ENCODE measurements at places on chromosomes 2 and 18. TPM values are rescaled to one million over a fixed set of nuclear protein-coding genes. Genes with fewer than 3 reads are reported as not detected.

GRCh38 chr18:51011709-51012108 lies 18.3 kb upstream of the SMAD4 start:
- DNase-seq: no peak
- peaks cover 7% of the 10 kb centered on the region for H3K36me3 ChIP-seq
- no peak overlapping the region for H3K4me3 ChIP-seq
- no peaks in the 10 kb centered on the region for H3K4me1 ChIP-seq
- no peak overlapping the region for H3K27ac ChIP-seq

GRCh38 chr18:58253318-58253717 lies 209.3 kb downstream of the NEDD4L start:
- H3K27me3 ChIP-seq: no peaks in the 10 kb centered on the region
- no peaks in the 10 kb centered on the region for H3K36me3 ChIP-seq
- no peak for DNase-seq
- no peak overlapping the region for H3K4me3 ChIP-seq
- no peaks in the 10 kb centered on the region for H3K4me1 ChIP-seq

DNA sequence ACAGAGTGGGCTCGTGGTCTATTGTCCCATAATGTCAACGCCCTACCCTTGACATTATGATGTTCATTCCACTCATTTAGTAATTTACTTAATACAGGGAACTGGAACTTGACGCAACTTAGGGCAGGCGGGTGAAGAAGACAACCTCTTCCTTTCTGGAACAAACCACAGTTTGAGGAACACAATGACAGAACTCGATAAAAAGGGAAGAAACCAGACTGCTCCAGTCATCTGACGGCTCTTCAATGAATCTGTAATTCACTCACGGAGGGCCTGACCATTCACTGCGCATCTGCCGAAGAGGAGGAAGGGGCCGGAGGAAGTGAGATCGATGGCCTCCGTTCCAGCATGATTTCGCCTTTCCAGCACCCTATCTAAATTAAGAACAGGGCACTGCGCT lies 83.2 kb downstream of the BCL2 start:
- peaks cover 68% of the 10 kb centered on the region for H3K4me1 ChIP-seq
- peak overlapping the region; percentile 74 for H3K27ac ChIP-seq
- no peaks in the 10 kb centered on the region for H3K27me3 ChIP-seq
- no peak overlapping the region for H3K4me3 ChIP-seq

DNA sequence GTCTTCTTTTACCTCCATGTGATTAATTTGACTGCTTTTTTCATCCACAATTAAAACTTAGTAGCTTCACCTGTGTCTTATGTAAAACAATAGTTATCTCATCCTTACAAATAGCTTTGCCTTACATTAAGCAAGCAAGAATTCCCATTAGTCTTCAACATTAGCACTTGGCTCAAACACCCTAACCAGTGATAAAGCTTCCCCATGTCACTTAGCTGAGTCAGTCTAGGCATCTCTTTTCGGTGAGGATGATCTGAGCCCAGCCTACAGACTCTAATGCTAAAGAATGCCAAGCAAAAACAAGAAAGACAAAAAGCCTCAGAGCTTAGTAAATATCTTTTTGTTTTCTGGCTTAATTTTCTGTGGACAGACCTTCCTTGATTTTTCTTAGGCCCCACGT lies 26.1 kb downstream of the GAD1 start:
- no peak overlapping the region for H3K4me3 ChIP-seq
- H3K27me3 ChIP-seq: peaks cover 8% of the 10 kb centered on the region
- peaks cover 3% of the 10 kb centered on the region for H3K36me3 ChIP-seq
- H3K27ac ChIP-seq: no peak overlapping the region
- peaks cover 13% of the 10 kb centered on the region for H3K4me1 ChIP-seq

Gene LYPD6
- total RNA-seq: not detected

GRCh38 chr2:37418956-37419355 lies 74.5 kb downstream of the QPCT start:
- no peak overlapping the region for H3K27ac ChIP-seq
- no peaks in the 10 kb centered on the region for H3K36me3 ChIP-seq

Gene OSR1
- not detected for total RNA-seq

Gene CNTNAP5
- not detected for total RNA-seq

Gene CYP27A1
- total RNA-seq: not detected

Gene TMEM17
- total RNA-seq: 0.12 TPM

GRCh38 chr2:20982861-20983260 lies 61.0 kb downstream of the APOB start:
- no peaks in the 10 kb centered on the region for H3K36me3 ChIP-seq
- H3K27me3 ChIP-seq: peaks cover 9% of the 10 kb centered on the region
- DNase-seq: no peak
- no peaks in the 10 kb centered on the region for H3K4me1 ChIP-seq
- H3K27ac ChIP-seq: no peak overlapping the region

DNA sequence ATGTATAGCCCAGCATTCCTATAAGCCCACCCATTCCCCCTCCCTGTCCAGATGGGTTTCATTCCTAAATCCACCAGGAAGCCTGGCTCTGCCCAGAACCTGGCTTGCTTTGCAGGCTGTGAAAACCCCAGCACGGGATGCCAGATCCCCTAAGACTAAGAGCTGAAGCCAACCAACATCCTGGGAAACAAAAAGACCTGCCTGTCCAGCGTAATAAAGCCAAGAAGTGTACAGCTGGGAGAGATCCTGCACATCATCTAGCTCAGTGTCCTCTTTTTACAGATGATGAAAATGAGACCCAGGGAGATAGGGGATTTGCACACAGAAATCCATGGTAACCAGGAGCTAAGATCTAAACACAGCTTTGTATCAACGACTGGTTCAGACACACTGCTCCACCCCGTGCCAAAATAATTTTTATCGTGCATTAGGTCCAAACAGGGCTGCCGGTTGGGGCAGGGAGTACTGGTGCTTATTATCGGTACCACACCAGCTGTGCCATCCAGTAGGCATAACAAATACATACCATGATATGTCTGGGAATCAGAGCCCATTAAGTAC lies 2.9 kb downstream of the RND3 start:
- H3K36me3 ChIP-seq: no peaks in the 10 kb centered on the region

GRCh38 chr2:203756161-203756560 lies 49.7 kb downstream of the CD28 start:
- no peak overlapping the region for H3K4me3 ChIP-seq
- no peak for DNase-seq
- H3K4me1 ChIP-seq: peaks cover 9% of the 10 kb centered on the region
- peaks cover 53% of the 10 kb centered on the region for H3K36me3 ChIP-seq
- H3K27me3 ChIP-seq: no peaks in the 10 kb centered on the region

GRCh38 chr2:10876963-10877362 lies 34.8 kb upstream of the KCNF1 start:
- peaks cover 4% of the 10 kb centered on the region for H3K36me3 ChIP-seq
- no peak overlapping the region for H3K4me3 ChIP-seq
- no peak for DNase-seq
- no peak overlapping the region for H3K27ac ChIP-seq

GRCh38 chr2:196275646-196276352 lies 104.4 kb upstream of the STK17B start:
- peaks cover 14% of the 10 kb centered on the region for H3K36me3 ChIP-seq
- no peaks in the 10 kb centered on the region for H3K27me3 ChIP-seq
- H3K4me1 ChIP-seq: peaks cover 50% of the 10 kb centered on the region
- peak overlapping the region; percentile 87 for H3K27ac ChIP-seq
- DNase-seq: peak; percentile 60

- H3K4me1 ChIP-seq: peaks cover 84% of the 10 kb centered on the region
- no peak overlapping the region for H3K4me3 ChIP-seq
- H3K27ac ChIP-seq: peak overlapping the region; percentile 20
These were observed 10.7 kb downstream of the ZEB2 start for GRCh38 chr2:144509001-144509878.

DNA sequence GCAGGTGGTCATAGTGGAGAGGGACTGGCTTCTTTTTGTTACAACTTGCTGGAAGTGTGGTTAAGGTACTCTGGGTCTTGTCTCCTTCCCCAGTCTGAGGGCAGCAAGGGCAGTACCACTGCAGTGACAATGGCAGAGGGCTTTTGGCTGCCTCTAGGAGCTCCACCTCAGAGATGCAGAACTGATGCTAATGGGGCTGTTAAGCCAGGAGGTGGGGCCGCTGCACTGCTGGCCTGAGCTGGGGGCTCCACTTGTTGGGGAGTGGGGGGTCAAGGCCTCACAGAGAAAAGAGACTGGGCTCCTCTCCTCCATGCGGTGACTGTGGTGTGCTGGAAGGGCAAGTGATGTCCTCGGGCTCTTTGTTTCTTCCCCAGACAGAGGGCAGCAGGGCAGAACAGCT lies 135.7 kb downstream of the DSEL start:
- no peaks in the 10 kb centered on the region for H3K4me1 ChIP-seq
- peaks cover 2% of the 10 kb centered on the region for H3K27me3 ChIP-seq
- H3K36me3 ChIP-seq: no peaks in the 10 kb centered on the region
- no peak overlapping the region for H3K4me3 ChIP-seq
- H3K27ac ChIP-seq: no peak overlapping the region

DNA sequence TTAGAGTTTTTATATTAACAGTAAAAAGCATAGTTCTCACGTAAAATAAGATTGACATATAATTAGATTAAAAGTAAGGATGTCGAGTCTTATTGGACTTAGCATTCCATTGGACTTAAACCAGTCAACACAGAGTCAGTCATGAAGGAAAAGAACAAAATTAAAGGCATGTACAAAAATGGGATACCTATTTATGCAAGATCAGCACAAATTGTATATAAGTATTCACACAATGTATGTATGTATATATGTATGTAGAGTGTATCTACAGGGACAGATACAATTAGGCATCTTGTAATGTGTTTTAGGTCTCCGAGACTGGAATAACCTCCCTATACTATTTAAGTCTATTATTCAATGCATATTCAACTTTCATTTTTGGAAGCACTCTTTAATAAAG lies 419.1 kb downstream of the PARD3B start:
- no peaks in the 10 kb centered on the region for H3K36me3 ChIP-seq
- DNase-seq: no peak
- H3K27ac ChIP-seq: no peak overlapping the region
- H3K4me3 ChIP-seq: no peak overlapping the region
- H3K27me3 ChIP-seq: no peaks in the 10 kb centered on the region

Gene APLF
- 3.0 TPM for total RNA-seq

DNA sequence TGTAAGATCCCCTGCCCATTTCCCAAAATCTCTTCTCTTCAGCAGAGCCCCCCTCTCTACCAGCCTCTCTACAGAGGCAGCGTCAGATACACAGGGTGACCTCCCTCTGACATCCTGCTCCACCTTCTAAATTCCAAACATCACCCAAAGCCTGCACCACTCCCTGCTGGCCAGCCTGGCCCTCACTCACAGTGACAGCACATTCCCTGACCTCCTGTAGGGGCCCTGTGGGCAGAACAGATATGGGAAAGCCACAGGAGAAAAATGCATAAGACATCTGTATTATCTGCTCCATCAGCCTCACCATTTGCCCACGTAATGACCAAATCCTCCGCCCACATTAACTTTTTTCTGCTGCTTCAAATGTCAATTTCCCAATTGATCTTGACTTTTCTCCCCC lies 40.6 kb downstream of the TRABD2A start:
- peak overlapping the region; percentile 22 for H3K27ac ChIP-seq
- no peak for DNase-seq
- no peaks in the 10 kb centered on the region for H3K27me3 ChIP-seq

GRCh38 chr18:62844850-62845643 lies 129.7 kb downstream of the PHLPP1 start:
- peak overlapping the region; percentile 75 for H3K4me3 ChIP-seq
- H3K4me1 ChIP-seq: peaks cover 36% of the 10 kb centered on the region
- H3K36me3 ChIP-seq: peaks cover 24% of the 10 kb centered on the region
- no peaks in the 10 kb centered on the region for H3K27me3 ChIP-seq
- peak overlapping the region; percentile 96 for H3K27ac ChIP-seq
- DNase-seq: peak; percentile 53

Gene VWC2L
- total RNA-seq: not detected

DNA sequence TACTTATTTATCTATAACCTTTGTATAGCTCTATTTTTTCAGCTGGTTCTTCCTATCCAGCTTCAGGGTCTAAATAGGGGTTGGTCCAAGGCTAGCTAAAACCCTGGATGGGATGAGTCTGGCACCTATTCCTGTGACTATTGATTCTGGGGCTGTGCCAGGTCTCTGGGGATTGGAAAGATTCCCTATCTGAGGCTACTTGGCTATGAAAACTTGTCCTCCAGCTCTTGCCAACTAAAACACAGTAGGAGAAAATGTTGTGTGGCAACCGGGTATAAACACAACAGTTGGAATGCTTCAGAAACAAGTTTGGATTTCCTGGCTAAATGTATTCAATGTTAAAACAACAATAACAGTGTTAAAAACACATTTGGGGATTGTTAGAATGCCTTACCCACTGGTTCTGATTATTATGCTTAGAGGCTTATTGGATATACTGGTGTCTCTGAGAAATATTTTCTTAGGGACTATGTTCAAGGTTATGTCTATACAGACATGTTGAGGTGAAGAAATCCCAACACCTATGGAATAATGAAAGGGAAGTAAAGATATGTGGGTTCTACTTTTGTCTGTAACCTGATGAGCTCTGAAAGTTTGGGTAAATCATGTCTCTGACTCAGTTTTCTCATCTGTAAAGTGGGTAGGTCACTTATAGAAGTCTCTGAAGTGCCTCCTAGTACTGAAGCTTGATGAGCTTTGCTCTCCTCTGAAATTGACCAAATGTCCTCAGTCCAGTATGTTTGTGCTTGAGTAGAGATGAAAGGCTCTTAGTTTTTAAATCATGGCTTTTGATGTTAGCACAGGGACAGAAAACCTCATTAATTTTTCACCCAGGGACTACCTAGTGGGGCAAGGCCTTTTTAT lies 460.7 kb downstream of the MTX2 start:
- no peak overlapping the region for H3K27ac ChIP-seq
- H3K36me3 ChIP-seq: no peaks in the 10 kb centered on the region
- DNase-seq: no peak
- no peaks in the 10 kb centered on the region for H3K4me1 ChIP-seq
- no peak overlapping the region for H3K4me3 ChIP-seq

DNA sequence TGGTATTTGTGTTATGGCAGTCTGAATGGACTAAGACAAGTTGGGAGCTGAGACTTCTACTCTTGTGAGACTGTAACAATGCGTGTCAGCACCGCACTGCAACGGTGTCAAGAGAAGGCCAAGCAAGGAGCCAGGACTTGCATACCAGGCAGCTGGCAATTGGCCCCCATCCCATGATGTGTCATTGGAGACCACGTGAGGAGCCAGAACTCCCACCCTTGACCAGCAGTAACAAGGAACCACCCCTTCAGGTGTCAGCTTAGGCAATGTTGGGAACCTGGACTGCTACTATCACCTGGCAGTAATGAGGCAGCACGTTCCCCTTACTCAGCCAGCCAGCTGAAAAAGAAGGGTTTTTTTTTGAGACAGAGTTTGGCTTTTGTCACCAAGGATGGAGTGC lies 32.7 kb upstream of the AGFG1 start:
- peaks cover 2% of the 10 kb centered on the region for H3K36me3 ChIP-seq
- no peak for DNase-seq
- no peaks in the 10 kb centered on the region for H3K27me3 ChIP-seq
- H3K27ac ChIP-seq: no peak overlapping the region

Gene TWIST2
- total RNA-seq: not detected

DNA sequence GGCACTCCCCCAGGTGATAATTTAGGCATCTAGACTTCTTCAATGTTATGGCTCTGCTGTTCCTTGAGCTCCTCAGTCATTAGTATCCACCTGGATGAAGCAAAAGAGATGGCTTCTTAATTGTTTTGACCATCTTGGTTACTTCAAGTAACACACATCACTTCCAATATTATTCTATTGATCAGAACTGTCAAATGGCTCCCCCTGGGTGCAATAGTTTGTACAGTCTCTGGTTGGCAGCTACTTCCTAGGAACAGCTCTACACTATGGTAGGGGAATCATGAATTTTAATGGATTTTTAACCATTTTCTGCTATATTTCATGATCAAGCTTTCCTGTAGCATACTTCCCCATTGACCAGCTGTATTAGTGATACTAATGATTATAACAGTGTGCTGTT lies 157.0 kb downstream of the NYAP2 start:
- no peak overlapping the region for H3K4me3 ChIP-seq
- no peaks in the 10 kb centered on the region for H3K36me3 ChIP-seq
- H3K4me1 ChIP-seq: no peaks in the 10 kb centered on the region
- DNase-seq: no peak
- H3K27me3 ChIP-seq: peaks cover 15% of the 10 kb centered on the region

GRCh38 chr2:86301711-86302202 lies 35.7 kb downstream of the REEP1 start:
- DNase-seq: no peak
- H3K36me3 ChIP-seq: no peaks in the 10 kb centered on the region

Gene CYTIP
- total RNA-seq: 343 TPM

All from activated CD8-positive, alpha-beta memory T cell treated with anti-CD3 and anti-CD28 coated beads, Interleukin-2, amount 10 ng/mL, durations not matched to agents 7 days and 5 days (primary cell).